Liver (tissue), 10 donors: ENCODE measurements at places on chromosomes 12 and 14. TPM values are rescaled to one million over a fixed set of nuclear protein-coding genes. Genes with fewer than 3 reads are reported as not detected.

DNA sequence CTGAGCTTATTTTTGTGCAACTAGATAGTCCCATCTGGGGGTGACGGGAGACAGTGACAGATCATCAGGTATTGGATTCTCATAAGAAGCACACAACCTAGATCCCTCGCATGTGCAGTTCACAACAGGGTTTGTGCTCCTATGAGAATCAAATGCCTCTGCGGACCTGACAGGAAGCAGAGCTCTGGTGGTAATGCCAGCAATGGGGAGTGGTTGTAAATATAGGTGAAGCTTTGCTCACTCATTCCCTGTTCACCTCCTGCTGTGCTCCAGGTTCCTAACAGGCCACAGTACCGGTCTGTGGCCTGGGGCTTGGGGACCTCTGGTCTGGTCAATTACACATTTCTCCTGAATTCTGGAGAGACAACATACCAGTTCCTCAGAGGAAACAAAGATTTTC is 39.0 kb downstream of the GABARAPL1 start:
- H3K27me3 ChIP-seq, result no peaks in the 10 kb centered on the region
- DNase-seq, result no peak
- no peak overlapping the region for H3K27ac ChIP-seq
- H3K4me3 ChIP-seq, result no peak overlapping the region
- no peaks in the 10 kb centered on the region for H3K4me1 ChIP-seq

- no peaks in the 10 kb centered on the region for H3K27me3 ChIP-seq
- no peak overlapping the region for H3K4me3 ChIP-seq
- no peak overlapping the region for H3K27ac ChIP-seq
- no peak for DNase-seq
- H3K36me3 ChIP-seq, result no peaks in the 10 kb centered on the region
Measured at GRCh38 chr12:54429014-54429471, 10.0 kb upstream of the ITGA5 start.

DNA sequence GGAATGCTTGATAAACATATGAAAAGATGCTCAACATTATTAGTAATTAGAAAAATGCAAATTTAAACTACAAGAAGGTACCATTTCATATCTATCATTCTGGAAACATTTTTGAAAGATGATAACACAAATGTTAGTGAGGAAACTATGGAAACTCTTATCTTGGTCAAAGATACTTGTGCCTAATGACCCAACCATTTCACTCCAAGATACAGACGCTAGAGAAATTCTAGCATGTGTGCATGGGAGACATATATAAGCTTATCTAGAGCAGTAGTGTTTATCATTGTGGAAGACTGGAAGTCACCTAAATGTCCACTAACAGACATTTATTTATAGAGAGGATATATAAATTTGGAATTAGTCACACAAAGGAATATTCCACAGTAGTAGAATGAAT is 143.1 kb upstream of the HMGA2 start:
- no peaks in the 10 kb centered on the region for H3K4me1 ChIP-seq
- DNase-seq, result no peak
- H3K36me3 ChIP-seq, result no peaks in the 10 kb centered on the region
- H3K4me3 ChIP-seq, result no peak overlapping the region
- no peaks in the 10 kb centered on the region for H3K27me3 ChIP-seq

GRCh38 chr12:51417826-51418225 is 6.8 kb upstream of the SLC4A8 start:
- H3K36me3 ChIP-seq, result no peaks in the 10 kb centered on the region
- DNase-seq, result no peak

- no peaks in the 10 kb centered on the region for H3K27me3 ChIP-seq
- DNase-seq, result no peak
- peaks cover 4% of the 10 kb centered on the region for H3K36me3 ChIP-seq
- H3K4me1 ChIP-seq, result peaks cover 37% of the 10 kb centered on the region
- H3K4me3 ChIP-seq, result no peak overlapping the region
Measured at GRCh38 chr12:102426599-102427542, 53.5 kb downstream of the IGF1 start.

- H3K27ac ChIP-seq, result no peak overlapping the region
- H3K4me3 ChIP-seq, result no peak overlapping the region
- H3K27me3 ChIP-seq, result no peaks in the 10 kb centered on the region
- H3K4me1 ChIP-seq, result peaks cover 3% of the 10 kb centered on the region
Measured at GRCh38 chr14:100339766-100340422, 16.8 kb downstream of the SLC25A47 start.

GRCh38 chr12:46723629-46724419 is 102.0 kb downstream of the SLC38A4 start:
- H3K36me3 ChIP-seq, result no peaks in the 10 kb centered on the region
- no peak overlapping the region for H3K4me3 ChIP-seq
- DNase-seq, result no peak
- no peaks in the 10 kb centered on the region for H3K27me3 ChIP-seq
- no peaks in the 10 kb centered on the region for H3K4me1 ChIP-seq

DNA sequence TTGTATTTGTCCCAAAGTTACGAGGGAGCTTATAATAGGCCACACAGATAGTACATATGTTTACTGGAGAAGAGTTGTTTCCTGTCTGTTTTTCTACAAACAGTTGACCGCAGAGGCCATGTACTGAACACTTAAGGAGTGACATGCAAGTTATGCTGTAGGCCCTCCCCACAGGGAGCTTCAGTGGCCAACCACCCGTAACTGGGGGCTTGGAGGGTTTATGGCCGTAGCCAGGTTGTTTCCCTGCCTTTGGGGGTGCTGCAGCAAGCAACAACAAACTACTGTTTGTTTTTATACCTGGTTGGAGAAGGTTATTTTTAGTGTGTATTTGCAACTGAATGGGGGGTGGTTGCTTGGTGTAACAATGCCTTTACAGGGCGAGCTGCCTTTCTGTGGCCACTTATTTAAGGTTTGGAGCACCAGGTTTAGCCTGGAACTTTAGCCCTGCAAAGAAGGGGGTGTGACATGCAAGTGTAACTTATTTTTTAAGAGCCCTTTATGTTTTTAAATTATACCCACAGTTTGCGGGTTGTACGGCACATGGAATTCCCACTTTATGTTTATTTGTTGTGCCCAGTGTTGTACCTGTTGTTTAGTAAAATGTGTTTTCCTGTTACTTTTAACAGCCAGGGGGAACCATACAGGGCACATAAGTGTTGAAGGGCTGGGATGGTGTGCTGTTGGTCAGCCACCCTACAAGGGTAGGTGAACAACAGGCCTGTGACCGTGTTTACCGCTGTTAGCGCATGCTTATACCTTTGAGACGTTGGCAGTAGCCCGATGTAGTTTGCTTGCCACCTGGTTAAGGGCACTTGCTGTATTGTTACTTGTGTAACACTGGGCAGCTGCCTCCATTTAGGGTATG is 29.9 kb upstream of the G2E3 start:
- no peaks in the 10 kb centered on the region for H3K36me3 ChIP-seq
- no peak overlapping the region for H3K27ac ChIP-seq
- H3K4me3 ChIP-seq, result no peak overlapping the region
- DNase-seq, result no peak

DNA sequence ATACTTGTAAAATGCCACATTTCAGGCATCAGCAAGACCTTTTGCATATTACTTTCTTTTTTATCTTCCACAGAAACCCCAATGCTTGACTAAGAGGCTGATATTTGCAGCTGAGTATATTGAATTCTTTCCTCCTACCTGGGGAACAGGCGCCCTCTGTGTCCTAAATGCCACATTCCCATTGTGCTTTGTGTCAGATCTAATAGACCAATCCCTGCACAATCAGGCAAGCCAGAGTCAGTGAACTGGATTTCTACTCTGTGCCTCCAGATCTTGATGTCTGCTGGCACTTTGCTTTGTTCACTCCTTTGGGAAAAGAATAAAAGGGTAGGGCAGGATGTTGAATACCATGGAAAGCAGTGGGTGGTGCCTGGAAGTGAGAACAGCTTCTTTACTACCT is 22.4 kb upstream of the TAS2R42 start:
- no peaks in the 10 kb centered on the region for H3K4me1 ChIP-seq
- H3K36me3 ChIP-seq, result no peaks in the 10 kb centered on the region
- no peaks in the 10 kb centered on the region for H3K27me3 ChIP-seq
- no peak overlapping the region for H3K27ac ChIP-seq
- H3K4me3 ChIP-seq, result no peak overlapping the region

DNA sequence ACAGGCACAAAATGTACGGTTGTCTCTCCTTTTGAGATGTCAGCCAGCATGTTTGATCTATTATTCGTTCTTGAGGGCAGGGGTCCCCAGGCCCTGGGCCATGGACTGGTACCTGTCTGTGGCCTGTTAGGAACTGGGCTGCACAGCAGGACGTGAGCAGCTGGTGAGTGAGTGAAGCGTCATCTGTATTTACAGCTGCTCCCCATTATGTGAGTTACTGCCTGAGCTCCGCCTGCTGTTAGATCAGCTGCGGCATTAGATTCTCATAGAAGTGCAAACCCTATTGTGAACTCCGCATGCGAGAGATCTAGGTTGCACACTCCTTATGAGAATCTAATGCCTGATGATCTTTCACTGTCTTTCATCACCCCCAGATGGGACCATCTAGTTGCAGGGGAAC is 41.4 kb upstream of the SCN8A start:
- no peaks in the 10 kb centered on the region for H3K4me1 ChIP-seq
- H3K27ac ChIP-seq, result no peak overlapping the region
- H3K27me3 ChIP-seq, result no peaks in the 10 kb centered on the region
- no peak overlapping the region for H3K4me3 ChIP-seq
- no peak for DNase-seq

DNA sequence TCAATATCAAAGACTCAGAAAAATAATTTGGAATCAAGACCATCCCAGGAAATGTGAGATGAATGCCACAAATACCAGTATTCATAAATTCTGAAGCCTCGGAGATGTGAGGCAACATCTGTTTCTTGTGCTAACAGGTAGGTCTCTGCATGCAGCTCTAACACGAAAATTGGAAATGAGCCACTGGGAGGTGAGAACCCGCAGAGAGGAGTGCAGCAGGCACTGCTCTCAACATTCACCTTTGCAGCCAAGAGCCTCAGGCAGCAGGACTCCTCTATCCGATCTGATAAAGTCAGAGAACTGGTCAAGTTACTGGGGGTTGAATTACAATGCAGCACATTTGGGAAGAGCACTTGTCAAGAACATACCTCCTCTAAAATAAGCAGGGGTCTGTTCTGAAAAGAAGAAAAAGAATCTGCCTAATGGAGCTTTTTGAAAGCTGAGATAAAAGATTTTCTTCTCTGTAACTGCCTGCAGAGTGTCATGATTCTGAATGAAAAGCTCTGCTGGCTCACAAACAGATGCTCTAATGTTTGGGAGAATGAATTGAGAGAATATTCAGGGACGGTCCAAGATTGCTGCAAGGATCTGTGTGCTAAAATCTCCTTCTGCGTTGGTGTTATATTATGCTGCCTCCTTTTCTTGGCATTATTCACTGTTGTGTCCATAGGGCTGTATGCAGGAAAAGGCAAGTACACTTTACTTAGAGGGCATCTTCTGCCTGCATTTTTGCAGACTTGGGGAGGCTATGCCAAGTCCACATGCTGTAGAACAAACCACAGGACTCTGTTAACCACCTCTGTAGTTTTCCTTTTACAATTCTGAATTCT is 209.6 kb upstream of the KRR1 start:
- H3K27me3 ChIP-seq, result no peaks in the 10 kb centered on the region
- no peak overlapping the region for H3K27ac ChIP-seq
- DNase-seq, result no peak
- no peaks in the 10 kb centered on the region for H3K4me1 ChIP-seq
- no peak overlapping the region for H3K4me3 ChIP-seq

DNA sequence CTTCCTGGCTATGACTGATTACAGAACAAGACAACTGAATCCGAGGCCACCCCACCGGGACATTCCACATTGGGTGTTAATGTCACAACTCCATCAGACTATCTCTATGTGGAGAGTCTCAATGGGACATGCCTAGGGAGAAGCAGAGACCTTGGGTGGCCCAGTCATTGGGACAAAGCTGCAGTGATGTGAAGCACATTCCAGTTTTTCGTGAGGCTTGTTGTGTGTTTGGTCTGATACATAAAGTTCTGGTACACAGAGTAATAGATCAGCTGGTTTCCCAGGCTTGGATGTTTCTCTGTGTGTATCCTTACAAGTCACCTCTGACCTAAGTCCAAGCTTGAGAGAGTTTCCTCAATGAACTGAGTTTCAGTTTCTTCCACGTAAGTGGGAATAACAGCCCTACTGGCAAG is 42.3 kb downstream of the CPM start:
- no peaks in the 10 kb centered on the region for H3K36me3 ChIP-seq
- no peaks in the 10 kb centered on the region for H3K27me3 ChIP-seq
- H3K4me3 ChIP-seq, result no peak overlapping the region
- DNase-seq, result no peak
- no peaks in the 10 kb centered on the region for H3K4me1 ChIP-seq

DNA sequence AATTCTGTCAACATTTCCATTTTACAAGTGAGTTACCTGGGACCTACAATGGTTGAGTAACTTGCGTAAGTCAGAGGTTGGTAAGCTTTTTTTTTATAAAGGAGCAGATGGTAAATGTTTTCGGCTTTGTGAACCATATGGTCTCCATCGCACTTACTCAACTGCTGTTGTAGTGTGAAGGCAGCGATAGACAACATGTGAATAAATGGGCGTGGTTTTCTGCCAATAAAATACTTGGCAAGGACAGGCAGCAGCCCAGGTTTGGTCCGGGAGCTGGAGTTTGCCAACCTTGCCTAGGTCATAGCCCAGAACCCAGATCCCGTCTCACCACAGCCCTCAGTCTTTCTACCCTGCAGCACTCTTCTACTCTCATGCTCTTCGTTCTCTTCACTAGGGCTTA is 6.3 kb downstream of the DDX55 start:
- no peak overlapping the region for H3K27ac ChIP-seq
- DNase-seq, result no peak
- H3K4me1 ChIP-seq, result peaks cover 3% of the 10 kb centered on the region
- no peaks in the 10 kb centered on the region for H3K27me3 ChIP-seq
- peaks cover 77% of the 10 kb centered on the region for H3K36me3 ChIP-seq

The PRR13 gene
- total RNA-seq, result 18.2 TPM

The CCNT1 gene
- total RNA-seq, result 18.2 TPM

The GDF3 gene
- total RNA-seq, result not detected

The SPIC gene
- total RNA-seq, result 17.7 TPM

The MIP gene
- 0.50 TPM for total RNA-seq

The RFC5 gene
- 26.4 TPM for total RNA-seq

The PITPNM2 gene
- total RNA-seq, result 1.3 TPM

The PRIMA1 gene
- total RNA-seq, result 0.08 TPM

The LRP1 gene
- 375 TPM for total RNA-seq

The RHOJ gene
- 1.4 TPM for total RNA-seq

The TAS2R30 gene
- total RNA-seq, result 12.0 TPM
